ENCODE measurements at places on chromosomes 6 and 20.

DNA sequence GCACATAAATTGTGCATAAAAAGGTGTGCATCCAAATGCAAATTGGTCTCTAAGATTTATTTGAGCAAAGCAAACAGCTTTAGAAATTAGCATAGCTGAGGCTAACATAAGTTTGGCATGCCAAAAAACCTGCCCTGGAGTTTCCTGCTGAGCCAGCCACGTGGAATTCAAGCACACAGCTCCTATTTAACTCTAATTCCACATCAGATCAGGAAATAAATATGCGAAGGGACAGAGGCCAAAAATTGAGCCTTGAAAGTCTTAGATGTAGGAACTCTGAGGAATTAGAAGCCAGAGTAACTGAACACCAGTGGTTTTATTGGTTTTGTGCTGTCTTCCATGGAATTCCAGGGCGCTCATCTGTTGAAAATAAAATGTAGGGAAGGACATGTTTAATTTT lies 19.6 kb downstream of the SOBP start:
- no peak for DNase-seq

GRCh38 chr20:47411161-47411560 lies 54.7 kb upstream of the ZMYND8 start:
- no peak for DNase-seq

GRCh38 chr6:153160221-153160620 lies 29.1 kb upstream of the RGS17 start:
- no peak for DNase-seq

DNA sequence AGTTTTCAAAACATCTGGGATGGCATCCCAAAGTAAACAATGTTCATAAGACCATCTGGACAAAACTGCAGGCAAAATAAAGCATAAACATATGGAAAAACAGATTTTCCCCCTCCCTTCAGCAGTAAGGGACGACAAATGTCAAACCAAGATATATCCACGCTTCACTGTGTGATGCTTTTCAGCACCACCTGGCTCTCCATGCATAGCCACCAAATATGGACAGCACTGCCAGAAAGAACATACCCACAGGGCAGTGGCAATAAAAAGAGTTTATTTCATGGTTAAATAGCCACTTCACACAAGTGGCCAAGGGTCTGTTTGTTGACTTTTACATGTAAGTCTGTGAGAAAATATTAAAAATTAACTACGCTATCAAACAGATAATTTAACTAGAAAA lies 23.1 kb downstream of the USP45 start:
- no peak for DNase-seq

DNA sequence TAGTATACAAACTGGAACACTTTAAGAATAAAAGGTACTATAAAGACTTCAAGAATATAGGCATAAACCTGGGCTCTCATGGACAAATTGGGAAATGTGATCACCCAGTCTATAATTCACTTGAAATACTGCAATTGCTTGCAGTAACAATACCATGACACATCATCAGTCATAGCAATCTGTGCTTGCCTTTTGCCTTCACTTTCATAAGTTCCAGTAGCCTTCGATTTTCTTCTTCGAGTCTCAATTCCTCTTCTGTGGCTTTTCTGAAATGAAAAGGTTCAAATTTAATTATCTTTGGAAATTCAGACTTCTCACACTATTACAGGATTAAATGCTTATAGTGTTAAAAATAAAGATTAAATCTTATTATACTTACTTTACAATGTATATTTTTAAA lies 96.3 kb upstream of the ZBTB24 start:
- DNase-seq = no peak

GRCh38 chr6:26613689-26614683 lies 17.2 kb downstream of the ABT1 start:
- DNase-seq = no peak

DNA sequence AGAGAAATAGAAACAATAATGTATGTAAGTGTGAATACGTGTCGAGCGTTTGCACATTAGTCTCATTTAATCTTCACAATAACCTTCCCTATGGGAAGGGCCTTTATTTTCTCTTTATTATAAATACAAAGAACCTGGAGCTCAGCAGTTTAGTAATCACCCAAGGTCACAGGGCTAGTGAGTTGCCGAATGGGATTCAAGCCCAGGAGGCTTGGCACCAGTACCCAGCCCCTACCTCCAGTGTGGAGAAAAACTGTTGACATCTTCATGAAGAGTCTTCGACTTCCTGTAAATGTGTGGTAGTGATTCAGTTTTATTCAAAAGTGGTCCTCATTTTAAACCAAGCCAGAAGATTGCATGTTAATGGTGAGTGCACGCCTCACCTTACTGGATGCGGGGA lies 162.8 kb downstream of the SCML4 start:
- DNase-seq = no peak

GRCh38 chr20:8569766-8570165 lies 437.7 kb downstream of the PLCB1 start:
- DNase-seq = no peak

GRCh38 chr6:55578537-55579363 lies at the start of gene HMGCLL1:
TSS of gene HMGCLL1 (minus strand) at chr6:55579192. CDS start at chr6:55579055, 137 bp downstream.
- peak; percentile 4 for DNase-seq

- DNase-seq = no peak
These were observed 328.1 kb downstream of the HACE1 start for GRCh38 chr6:104531646-104532045.

GRCh38 chr6:46796848-46797580 lies 3.8 kb downstream of the MEP1A start:
- DNase-seq = no peak

- DNase-seq = no peak
These were observed 18.3 kb upstream of the ASF1A start for GRCh38 chr6:118875672-118876071.

DNA sequence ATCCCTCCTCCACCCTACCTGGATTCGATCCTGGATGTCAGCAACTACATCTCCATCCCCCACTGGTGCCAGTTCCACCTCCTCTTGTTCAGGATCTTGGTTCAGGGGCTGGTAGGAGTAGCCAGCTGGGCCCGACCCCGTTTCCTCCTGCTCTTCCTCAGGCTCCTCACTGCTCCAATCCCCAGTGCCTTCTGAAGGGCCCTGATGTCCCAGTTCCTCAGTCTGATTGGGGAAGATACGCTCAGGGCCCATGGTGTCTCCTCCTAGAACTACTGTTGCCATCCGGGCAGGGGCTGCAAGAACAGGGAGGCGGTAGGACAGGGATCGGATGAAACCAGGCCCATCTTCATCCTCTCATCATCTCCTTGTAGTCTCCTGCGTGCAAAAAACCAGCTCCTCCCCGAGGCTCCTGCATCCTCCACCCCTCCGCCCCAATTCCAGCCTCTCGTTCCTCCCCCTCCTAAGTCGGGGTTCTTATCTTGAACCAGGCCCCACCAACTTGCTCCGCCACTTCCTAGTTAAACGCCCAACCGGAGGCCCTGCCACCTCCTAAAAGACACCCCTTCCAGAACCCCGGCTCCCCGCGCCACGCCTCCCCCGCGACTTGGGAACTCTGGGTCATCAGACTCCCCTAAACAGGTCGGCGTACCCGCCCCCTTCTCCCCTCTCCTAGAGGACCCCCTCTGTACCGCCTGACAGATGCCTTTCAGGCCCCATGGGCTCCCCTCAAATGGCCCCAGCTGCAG lies 476 bp downstream of the MEA1 start:
- no peak for DNase-seq

DNA sequence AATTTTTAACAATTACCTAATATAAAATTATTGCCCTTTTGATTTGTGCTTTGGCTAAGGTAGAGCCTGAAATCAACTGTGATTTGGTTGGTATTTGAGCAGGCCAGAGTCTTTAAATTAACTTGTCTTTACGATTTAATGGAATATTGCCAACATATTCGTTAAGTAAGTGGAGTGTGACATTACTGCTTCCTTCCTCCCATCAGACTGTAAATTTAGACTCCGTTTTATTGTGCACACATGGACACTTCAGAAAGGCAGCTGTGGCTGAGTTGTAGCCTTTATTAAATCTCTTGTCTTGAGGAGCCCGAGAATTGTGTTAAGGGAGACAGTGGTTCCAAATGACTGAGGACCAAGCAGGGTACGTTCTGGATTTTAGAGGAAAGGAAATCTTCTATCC lies 57.4 kb downstream of the CAP2 start:
- DNase-seq = peak; percentile 8

GRCh38 chr6:56683882-56684281 lies 41.2 kb upstream of the DST start:
- DNase-seq = no peak

GRCh38 chr6:163646133-163646532 lies 231.6 kb downstream of the QKI start:
- no peak for DNase-seq

GRCh38 chr6:36350082-36350481 lies 13.4 kb upstream of the BNIP5 start:
- DNase-seq = no peak

DNA sequence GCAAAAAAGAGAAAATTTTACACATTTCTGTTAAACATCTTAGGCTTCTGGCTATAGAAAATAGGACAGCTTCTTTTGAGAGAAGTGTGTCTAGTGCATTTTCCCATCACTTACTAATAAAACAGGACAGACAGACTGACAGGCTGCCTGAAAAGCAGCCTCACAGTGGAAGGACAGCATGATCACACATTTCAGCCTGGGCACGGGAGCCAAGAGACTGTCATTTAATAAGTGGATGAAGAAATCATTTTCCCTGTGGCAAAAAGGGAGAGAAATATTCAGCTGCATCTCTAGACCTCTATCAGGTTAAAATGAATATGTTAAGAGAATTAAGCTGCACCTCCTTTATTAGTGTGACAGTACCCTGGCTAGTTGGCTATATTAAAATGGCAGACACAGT lies 960.5 kb downstream of the KIF16B start:
- no peak for DNase-seq

DNA sequence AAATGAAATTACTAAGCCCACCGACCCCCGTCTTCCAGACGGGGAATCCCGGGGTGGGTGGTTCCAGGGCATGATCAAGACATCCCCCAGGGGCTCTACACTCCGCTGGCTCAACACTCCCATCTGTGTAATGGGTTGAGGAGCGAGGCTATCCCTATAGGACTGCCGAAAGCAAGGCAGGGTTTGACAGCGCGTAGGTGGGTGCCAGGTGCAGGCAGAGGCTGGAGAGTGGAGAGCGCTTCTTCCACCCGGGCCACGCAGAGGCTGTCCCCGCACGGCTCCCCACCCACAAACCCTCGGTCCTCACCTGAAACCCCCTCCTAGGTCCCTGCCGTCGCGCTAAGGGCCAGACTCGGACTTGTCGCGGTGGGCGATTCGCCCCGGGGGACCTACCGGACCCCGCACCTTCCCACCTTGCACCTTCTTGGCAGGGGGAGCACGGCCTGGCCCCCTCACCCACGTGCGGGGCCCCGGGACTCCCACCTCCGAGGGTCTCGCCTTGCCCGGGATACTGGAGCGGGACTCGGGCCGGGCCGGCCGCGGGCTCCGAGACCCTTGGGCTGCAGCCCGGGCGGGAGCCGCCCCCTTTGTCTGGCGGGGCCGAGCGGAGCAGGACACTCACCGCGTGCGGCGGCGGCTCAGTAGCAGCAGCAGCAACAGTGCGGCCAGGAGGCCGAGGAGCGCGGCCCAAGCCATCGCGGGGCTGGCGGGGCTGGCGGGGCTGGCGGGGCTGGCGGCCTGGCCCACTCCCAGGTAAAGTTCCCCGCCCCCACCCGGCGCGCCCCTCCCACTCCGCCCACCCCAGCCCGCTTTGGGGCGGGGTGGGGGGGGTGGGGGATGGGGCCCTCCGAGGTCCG lies at the start of gene PTGIS:
TSS of gene PTGIS (minus strand) at position 717 of the 857 bp plus-strand sequence. CDS start at position 696, 21 bp downstream.
- no peak for DNase-seq

DNA sequence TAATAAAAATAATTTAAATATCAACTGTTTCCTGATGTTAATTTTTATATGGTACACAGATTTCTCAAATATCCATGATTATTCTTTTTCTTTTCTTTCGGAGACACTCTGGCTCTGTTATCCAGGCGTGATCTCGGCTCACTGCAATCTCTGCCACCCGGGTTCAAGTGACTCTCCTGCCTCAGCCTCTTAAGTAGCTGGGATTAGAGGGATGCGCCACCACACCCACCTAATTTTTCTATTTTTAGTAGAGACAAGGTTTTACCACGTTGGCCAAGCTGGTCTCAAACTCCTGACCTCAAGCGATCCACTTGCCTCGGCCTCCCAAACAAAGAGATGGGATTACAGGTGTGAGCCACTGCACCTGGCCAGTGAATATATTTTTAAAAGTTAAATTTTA lies 20.5 kb downstream of the ROMO1 start:
- no peak for DNase-seq

DNA sequence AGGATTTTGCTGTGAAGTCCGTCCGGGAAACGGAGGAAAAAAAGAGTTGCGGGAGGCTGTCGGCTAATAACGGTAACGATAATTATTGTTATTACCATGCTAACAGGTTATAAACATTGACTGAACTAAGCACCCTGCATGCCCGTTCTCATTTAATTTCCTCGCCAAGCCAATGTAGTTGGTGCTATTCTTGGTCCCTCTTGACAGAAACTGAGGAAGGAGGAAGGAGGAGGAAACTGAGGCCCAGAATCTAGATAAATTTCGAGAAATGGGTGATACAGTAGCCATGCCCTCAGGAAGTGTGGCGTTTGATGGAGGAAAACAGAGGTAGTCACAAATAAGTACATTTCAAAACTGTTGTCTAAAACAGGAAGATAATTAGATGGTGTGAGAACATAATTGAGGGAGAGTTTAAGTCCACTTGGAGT lies 474 bp downstream of the TPX2 start:
- DNase-seq = no peak

DNA sequence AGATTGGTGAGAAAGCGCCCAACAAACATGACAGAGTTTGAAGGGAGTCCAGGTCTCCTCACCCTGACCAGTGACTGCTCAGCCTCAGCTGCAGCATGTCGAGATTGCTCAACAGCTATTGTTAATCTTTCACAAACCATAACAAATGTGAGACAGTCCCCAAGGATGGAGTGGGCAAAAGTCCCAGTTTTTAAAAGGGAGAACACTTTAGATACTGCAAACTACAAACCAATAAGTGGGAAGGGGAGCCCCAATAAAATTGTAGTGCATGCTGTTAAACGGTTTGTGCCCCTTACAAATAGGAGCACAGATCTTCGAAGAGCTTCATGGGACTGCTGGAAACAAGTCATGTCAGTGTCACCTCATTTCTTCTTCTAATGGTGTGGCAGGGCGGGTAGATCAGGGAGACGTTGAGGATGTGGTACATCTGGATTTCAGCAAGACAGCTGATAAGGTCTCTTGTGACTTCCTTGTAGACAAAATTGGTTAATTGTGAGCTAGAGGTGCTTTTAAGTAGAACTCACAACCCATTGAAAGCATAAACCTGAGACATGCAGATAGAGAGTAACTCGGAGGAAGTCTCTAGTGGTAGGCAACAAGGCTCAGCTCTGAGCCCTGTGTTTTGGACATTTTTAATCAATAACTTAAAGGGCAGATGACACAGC lies 134.0 kb upstream of the ARMC2 start:
- DNase-seq = no peak

- DNase-seq = no peak
These were observed 229.3 kb downstream of the SYNDIG1 start for GRCh38 chr20:24698706-24699206.

DNA sequence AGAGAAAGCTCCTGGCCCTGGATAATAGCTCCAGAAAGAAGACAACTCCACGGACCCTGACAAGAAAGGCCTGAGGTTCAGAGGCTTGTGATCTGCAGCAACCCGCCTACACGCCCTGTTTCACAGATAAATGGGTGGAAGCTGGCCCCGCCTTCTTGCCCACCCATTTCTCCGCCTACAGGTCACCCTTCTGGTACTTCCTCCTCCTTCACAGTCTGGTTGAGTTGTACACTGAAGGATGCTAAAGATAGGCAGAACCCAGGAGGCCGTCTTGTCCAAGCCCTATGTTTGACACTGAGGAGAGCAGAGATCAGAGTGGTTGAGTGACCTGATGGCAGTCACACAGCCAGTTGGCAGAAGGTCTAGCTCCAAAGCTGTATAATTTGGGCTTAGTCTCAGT lies 34.2 kb upstream of the MDGA1 start:
- no peak for DNase-seq

- DNase-seq = peak; percentile 63
These were observed 70.0 kb downstream of the FAM120B start for GRCh38 chr6:170376386-170377043.

All from NCI-H187 (cell line).